ENCODE measurements at places on chromosomes 3 and 15. TPM values are rescaled to one million over a fixed set of nuclear protein-coding genes. Genes with fewer than 3 reads are reported as not detected.

Gene CYP1A2
- polyA plus RNA-seq: 0.17 TPM

Gene PP2D1
- 0.40 TPM for polyA plus RNA-seq

DNA sequence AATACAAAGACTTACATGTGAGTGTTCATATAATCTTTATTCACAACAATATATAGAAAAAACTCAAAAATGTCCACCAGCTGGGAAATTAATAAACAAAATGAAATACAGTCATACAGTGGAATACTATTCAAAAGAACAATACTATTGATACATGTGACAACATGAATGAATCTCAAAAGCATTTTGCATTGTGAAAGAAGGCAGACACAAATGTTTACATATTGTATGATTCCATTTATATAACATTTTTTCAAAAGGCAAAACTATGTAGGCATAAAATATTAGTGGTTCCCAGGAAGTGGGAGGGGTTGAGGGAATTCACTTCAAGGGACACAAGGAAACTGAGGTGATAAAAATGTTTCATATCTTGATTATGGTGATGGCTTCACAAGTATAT, 303.2 kb downstream of the CTNNB1 start:
- DNase-seq: no peak
- no peak overlapping the region for H3K4me3 ChIP-seq
- no peaks in the 10 kb centered on the region for H3K27me3 ChIP-seq
- no peak overlapping the region for H3K27ac ChIP-seq

DNA sequence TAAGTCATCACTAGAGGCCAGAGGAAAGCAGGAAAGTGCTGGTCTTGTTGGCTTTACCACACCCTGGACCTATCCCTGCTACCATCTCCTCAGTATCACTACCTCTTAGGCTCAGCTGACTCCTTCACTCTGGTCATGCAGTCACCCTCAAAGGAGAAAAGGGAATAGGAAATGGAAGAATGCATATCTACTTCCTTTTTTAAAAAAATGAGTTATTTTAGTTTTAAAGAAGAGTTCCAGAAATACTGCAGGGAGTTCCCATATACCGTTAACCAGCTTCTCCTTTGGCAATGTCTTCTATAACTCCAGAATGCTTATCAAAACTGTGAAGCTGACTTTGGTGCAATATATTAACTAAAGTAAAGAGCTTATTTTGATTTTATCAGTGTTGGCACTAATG, 688.6 kb downstream of the DIPK2A start:
- H3K36me3 ChIP-seq: no peaks in the 10 kb centered on the region
- H3K4me3 ChIP-seq: no peak overlapping the region
- no peak for DNase-seq
- H3K27ac ChIP-seq: no peak overlapping the region

DNA sequence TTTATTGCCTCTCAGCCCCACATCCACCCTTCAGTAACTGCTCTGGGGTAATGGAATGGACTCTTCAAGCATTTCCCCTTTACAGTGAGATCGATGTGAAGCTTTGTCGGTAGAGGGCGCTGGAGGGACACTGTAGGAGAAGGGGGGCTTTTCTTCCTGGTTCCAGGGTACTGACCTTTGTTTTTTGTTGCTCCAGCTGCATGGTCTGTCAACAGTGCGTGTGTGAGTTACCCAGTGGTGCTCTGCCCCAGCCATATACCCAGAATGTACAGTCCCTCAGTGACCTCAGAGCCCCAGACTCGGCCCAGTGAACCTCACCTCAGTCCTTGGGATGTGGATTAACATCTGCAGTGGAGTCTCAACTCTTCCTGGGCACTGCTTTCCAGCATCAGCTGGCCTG, 180.3 kb upstream of the TSC22D2 start:
- H3K36me3 ChIP-seq: no peaks in the 10 kb centered on the region
- H3K27ac ChIP-seq: no peak overlapping the region
- no peak overlapping the region for H3K4me3 ChIP-seq
- no peaks in the 10 kb centered on the region for H3K27me3 ChIP-seq

DNA sequence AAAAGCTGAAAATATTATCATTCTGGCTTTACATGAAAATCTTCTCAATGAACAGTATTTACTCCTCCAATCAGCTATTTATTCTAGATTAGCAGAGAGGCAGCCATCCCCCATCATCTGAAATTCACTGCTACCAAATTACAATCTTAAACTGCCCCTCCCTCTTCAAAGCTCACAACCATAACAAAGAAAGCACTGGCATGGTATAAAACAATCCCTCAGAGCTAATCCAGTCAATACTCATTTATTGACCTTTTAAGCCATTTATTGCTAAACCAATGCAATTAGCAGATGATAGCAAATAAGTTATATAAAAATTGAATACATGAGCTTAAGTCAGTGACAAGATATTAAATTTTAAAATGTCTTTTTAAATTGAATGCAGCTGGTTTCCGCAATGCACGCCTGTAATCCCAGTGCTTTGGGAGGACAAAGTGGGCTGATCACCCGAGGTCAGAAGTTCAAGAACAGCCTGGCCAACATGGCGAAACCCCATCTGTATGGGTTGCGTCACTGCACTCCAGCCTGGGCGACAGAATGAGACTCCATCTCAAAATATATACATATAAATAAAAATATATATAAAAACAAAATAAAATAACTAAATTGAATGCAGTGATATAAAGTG, 12.1 kb downstream of the SLC4A7 start:
- no peaks in the 10 kb centered on the region for H3K36me3 ChIP-seq
- no peaks in the 10 kb centered on the region for H3K4me1 ChIP-seq
- no peak for DNase-seq
- no peak overlapping the region for H3K27ac ChIP-seq
- H3K27me3 ChIP-seq: no peaks in the 10 kb centered on the region
- H3K4me3 ChIP-seq: no peak overlapping the region

DNA sequence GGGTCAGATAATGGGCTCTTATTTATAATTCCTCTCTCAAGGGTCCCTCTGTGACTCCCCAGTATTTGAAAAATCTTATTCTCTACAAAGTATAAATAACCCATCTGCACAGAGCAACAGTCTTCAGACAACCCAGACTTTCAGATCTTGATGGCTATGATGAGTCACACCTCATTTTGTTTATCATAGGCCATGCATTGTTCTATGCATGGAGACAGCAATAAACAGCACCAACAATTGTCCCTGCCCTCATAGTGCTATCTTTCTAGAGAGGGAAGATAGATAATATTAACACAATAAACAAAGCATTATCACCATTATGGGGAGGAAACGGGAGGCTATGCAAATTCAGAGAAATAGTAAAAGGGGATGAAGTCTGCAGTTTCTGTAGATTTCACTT, 13.4 kb downstream of the FHIT start:
- no peaks in the 10 kb centered on the region for H3K4me1 ChIP-seq
- H3K4me3 ChIP-seq: no peak overlapping the region
- H3K27ac ChIP-seq: no peak overlapping the region
- H3K36me3 ChIP-seq: no peaks in the 10 kb centered on the region
